ENCODE measurements at places on chromosomes 16 and 17. TPM values are rescaled to one million over a fixed set of nuclear protein-coding genes. Genes with fewer than 3 reads are reported as not detected.

- H3K36me3 ChIP-seq = no peaks in the 10 kb centered on the region
- DNase-seq = peak; percentile 58
- peaks cover 85% of the 10 kb centered on the region for H3K4me1 ChIP-seq
- H3K27me3 ChIP-seq = no peaks in the 10 kb centered on the region
- H3K27ac ChIP-seq = peak overlapping the region; percentile 96
Measured at GRCh38 chr16:75252946-75253911, 1.8 kb upstream of the BCAR1 start.

DNA sequence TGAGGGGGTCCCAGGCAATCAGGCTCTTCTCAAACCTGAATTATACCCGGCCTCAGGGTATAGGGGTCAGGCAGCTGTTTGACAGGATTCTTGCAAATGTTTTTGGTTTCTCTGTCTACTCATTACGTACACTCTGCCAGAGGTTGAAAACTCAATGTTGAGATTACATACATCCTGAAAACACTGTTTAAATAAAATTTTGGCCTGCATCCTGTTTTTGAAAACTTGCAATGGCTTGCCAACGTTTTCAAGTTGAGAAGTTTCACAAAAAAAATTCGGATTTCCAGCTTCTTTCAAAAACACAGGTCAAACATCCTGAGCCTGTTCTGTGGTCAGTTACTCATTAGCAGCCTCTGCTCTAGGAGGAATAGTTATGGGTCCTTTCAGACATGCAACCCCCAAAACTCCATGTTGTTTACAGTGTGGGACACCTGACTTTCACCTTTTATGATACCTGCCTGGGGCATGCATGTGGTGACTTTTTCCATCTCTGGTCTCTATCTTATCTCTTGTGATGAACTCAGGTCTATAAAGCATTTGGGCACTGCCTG is 577.8 kb downstream of the WWOX start:
- H3K36me3 ChIP-seq = no peaks in the 10 kb centered on the region
- DNase-seq = no peak
- peaks cover 23% of the 10 kb centered on the region for H3K4me1 ChIP-seq
- no peaks in the 10 kb centered on the region for H3K27me3 ChIP-seq
- H3K4me3 ChIP-seq = no peak overlapping the region

- H3K27me3 ChIP-seq = no peaks in the 10 kb centered on the region
- no peaks in the 10 kb centered on the region for H3K36me3 ChIP-seq
- no peak for DNase-seq
- H3K4me3 ChIP-seq = no peak overlapping the region
Measured at GRCh38 chr16:46862555-46863447, 21.4 kb upstream of the GPT2 start.

The TPSD1 gene
- not detected for polyA plus RNA-seq

The CA4 gene
- 9.8 TPM for polyA plus RNA-seq

Data from hepatocyte (in vitro differentiated cells).